ENCODE measurements at places on chromosomes 11 and 22. TPM values are rescaled to one million over a fixed set of nuclear protein-coding genes. Genes with fewer than 3 reads are reported as not detected.
A peak's percentile ranks its signal among the peaks of the same experiment; 100 is the strongest.

DNA sequence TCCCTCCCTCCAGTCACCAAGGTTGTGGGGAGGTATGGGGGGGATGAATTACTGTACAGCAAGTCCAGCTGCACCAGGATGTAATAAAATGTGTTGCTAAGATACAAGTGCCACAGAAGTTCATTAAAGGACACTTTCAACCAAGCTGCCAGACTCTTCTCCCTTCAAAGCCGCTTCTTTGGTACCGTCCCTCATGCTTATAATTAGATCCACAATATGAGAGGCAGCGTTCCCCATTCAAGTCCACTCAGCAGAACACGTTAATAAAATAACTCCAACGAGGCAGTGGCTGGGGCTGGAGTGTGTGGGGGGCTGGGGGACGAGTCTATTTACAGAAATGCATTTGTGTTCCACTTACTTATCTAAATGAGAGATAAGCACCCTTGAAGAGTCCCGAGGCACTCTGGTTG, 14.7 kb downstream of the PHF21B start:
- no peak for DNase-seq

The APOL3 gene
- 39.9 TPM for polyA plus RNA-seq

- DNase-seq = no peak
Measured at GRCh38 chr22:28406246-28406645, 273.4 kb downstream of the TTC28 start.

The SELENOM gene
- 3.4 TPM for polyA plus RNA-seq

DNA sequence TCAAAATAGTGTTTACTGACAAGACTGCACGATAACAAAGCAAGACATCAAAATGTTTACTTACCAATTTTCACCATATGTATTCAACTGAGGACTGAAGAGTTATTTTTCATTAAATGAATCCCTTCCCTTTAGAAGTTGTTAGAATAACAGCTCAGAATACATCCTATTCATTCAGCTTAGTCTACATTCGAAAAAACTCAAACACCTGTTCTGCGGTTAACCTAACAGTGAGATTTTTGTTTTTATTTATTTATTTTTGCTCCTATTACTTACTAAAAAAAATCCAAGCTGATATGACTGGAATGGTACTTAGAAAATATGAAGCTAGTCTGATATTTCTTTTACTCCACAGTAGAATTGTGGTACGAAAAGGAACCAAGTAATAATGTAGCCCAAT, 10.0 kb downstream of the KCNA4 start:
- no peak for DNase-seq

- no peak for DNase-seq
Measured at GRCh38 chr22:44486538-44486937, 11.5 kb downstream of the RTL6 start.

- no peak for DNase-seq
Measured at GRCh38 chr11:122197066-122197987, 81.3 kb upstream of the BLID start.

GRCh38 chr22:40519948-40520331, 116.6 kb downstream of the MRTFA start:
- no peak for DNase-seq

DNA sequence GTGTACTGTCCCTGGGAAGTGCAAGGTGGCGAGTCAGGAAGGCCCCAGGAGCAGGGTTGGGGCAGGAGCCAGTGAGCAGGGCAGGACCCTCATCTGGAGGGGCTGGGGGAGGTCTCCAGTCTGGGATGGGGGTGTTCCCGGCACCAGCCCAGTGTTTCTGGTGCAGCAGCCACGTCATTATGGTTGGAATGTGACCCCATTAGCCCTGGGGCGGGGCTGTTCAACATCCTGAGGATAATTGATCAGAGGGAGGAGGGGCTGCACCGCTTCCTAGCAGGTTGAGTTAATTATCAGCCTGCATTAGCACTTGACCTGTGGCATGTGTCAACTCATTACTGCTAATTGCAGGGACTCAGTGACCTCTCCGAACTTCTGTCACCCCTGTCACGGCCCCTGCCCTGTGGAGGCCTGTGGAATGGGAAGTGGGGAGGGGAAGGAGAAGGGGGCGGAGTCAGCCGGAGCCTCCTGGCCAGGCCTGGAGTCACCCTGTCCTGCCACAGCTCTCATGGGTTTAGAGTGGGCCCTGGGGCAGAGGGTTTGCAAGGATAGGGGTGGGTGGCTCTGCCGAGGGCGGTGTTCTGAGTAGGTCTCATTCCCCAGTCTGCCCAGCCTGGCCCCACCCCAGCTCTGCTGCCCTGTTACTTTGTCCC, 52.8 kb upstream of the CCDC188 start:
- DNase-seq = peak; percentile 5

The CCDC116 gene
- polyA plus RNA-seq = not detected

- no peak for DNase-seq
Measured at GRCh38 chr11:95378111-95378510, 147.1 kb upstream of the SESN3 start.

DNA sequence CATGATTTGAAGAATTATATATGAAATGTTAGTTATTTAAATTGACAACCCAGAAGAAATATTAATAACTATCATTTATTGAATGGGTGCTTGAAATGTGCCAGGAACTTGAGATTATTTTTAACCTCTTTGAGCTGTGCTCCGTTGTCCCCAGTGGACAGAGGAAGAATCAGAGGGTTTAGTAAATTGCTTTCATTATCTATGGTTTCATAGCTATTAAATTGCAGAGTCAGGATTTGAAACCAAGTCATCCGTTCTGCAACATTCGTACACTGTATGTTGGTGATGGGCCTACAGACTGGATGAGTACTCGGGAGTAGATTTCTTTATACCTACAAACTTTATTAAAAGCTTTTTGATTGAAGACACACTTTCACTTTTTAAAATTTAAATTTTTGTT, 4.9 kb downstream of the HSD17B12 start:
- no peak for DNase-seq

GRCh38 chr22:46361826-46362202, 26.3 kb downstream of the TRMU start:
- no peak for DNase-seq

DNA sequence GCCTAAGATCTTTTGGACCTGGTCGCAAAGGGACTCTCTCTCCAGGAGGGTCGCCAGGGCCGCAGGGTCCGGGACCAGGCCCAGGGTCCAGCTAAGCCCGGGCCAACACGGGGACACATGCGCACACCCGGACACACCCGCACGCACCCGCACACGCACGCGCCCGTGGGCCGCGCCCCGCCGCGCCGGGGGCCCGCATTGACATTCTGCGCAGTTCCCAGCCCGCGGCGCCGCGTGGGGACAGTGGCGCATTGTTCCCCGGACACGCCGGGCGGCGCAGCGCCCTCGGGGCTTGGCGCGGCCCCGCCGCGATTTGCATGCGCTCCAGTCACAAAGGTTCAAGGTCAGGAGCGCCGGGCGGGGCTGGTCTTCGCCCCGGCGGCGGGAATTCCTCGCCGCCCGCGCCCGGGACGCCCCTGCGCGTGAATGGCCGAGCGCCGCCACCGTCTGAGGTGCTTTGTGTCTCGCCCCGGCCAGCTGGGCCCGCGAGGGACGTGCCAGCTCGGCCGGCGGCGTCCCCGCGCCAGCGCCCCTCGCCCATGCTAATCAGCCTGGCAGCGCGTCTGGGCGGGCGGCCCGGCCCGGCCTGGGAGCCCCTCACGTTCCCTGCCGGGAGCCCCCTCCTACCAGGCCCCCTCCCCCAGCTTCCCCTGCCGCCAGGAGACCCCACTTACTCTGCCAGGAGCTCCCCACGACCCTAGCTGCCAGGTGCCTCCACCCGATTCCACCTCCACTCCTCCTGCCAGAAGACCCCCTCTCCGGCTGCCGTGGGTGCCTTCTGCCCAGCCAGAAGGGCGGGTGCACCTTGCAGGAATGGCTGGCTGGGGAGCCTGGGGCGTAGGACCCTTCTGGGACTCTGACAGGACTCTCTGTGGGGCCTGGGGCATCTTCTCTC, 50.5 kb upstream of the WNT7B start:
- DNase-seq = no peak

GRCh38 chr11:109864151-109864661, 229.0 kb upstream of the ZC3H12C start:
- no peak for DNase-seq

GRCh38 chr11:43687120-43687791, 6.7 kb downstream of the HSD17B12 start:
- no peak for DNase-seq

GRCh38 chr11:68223275-68223674, 10.2 kb upstream of the KMT5B start:
- no peak for DNase-seq

DNA sequence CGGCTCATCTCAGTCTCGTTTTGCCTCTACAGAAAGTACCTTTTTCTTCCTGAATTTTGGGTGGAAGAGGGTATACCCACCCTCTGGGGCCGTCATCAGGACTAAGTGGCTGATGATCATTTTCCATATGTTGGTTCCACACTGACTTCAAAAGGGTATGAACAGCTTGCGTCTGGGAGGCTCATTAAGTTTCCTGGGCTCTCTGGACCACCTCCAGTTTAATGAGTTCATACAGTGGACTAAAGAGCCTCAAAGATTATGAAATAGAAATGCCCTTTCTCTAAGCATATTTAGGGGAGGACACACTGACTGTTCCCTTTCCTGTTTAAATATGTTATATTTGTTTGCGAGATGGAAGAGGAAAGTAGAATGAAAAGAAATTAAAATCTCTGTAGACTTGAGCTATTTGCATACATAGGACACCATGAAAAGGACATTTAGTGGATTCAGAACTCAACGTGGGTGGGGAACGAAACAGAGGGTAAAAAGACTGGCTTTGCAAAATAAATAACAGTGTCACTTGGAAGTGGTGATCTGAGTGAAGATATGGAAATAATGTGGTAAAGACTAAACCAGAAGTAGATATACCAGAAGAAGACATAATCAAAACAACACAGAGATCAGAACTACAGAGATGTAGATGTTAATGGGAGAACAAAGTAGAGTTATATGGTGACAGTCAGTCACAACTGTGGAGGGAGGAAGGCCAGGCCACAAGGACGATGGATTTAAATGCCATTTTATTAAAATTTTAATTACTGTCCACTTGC, 18.7 kb downstream of the LDLRAD3 start:
- DNase-seq = no peak

DNA sequence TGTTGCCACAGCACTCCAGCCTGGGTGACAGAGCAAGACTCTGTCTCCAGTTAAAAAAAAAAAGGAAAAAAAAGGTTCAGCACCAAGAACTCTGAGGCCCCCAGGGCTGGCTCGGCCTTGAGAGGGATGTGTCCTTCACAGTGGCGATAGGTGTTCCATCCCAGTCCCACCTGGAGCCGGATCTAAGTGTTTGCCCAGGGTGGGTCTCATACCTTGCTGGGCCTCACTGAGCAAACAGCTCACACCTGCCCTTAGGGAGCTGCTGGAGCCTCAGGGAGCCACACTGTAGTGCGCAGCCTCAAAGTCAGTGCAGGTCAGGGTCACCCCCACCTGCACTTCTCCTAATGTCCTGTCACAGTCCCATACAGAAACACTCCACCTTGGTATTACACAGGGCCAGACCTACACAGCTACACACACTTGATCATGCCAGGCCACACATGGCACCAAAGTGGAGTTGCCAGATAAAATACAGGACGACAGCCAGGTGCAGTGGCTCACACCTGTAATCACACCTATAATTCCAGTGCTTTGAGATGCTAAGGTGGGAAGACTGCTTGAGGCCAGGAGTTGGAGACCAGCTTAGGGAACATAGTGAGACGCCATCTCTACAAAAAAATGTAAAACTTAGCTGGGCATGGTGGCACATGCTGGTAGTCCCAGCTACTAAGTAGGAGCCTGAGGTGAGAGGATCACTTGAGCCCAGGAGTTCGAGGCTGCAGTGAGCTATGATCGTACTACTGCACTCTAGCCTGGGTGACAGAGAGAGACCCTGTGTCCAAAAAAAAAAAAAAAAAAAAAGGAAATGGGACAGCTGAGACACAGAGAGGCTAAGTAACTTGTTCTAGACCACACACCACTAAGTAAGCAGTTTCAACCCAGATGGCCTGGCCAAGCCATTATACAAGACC, 7.3 kb downstream of the STARD10 start:
- no peak for DNase-seq

DNA sequence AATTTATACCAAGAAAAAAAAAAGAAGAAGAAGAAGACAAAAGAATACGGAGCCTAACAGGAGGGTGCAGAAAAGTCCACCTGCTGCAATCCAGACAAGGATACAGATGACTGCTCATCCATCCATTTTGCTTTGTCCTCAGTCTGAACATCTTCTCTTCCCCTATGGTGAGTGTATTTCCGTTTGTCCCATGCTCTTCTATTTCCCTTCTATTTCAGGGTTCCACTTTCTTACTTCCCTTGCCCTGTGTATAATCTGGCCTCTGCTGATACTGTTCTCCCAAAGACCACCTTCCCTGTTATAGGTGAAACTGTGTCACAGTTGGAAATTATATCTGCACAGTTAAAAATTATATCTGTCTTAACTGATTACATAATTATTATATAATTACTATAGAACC, 48.7 kb upstream of the USP47 start:
- DNase-seq = no peak

GRCh38 chr11:82546661-82547557, 186.8 kb downstream of the FAM181B start:
- DNase-seq = peak; percentile 12

The ENTHD1 gene
- polyA plus RNA-seq = not detected

The TUBGCP6 gene
- 69.3 TPM for polyA plus RNA-seq

- DNase-seq = no peak
Measured at GRCh38 chr22:31776231-31776630, 22.4 kb downstream of the DEPDC5 start.

DNA sequence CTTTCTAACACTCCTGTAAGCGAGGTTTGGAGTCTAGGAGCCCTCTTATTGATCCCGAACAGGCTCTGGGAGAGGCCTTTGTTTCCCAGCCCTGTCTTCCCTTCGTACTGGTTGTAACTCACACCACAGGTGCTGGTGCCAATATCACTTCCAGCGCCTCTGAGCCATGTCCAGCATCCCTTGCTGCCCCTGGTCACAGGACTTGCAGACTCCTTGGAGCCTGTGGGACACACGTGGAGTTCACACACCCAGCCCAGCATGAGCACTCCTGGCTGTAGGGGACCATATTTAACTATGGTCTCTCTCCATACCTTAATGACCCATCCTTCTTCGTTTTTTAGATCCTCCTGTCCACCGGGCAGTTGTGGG, 2.2 kb downstream of the ZBTB16 start:
- DNase-seq = no peak

DNA sequence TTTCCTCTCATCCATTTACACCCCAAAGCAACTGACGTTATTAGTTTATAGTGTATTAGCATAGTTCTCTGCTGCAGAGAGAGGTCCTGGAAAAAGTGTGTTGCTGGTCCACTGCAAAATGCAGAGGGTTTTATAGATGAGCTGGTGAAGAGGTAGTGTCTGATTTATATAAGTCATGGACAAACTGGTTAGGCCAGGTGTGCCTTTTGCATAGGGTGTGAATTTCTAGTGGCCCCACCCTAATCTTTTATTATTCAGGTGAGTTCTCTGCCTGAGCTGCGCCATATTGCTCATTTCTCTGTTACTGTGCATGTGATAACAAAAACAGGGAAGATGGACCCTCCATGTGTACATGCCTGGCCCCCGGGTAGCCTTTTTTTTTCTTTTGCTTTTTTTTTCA, 43.1 kb upstream of the TRIM77 start:
- no peak for DNase-seq

The ANO1 gene
- polyA plus RNA-seq = not detected

DNA sequence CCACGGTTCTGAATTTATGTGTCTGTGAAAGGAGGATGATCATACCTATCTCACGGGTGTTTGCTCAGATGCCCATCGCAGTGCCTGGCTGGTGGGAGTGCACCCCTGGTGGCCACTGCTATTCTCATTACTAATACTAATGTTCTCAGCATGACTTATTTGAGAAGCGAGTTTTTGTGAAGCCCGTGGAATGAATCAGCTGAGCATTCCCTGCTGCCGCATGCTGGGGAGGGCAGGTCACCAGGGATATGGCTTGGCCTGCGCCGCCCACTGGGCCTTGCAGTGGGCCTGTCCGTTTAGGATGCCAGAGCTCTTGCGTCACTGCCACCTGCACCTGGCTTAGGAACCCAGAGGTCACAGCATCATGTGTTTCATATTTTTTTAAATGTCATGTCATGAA, 16.9 kb downstream of the CTTN start:
- DNase-seq = no peak

Data from CD14-positive monocyte (primary cell).